ENCODE measurements at places on chromosomes 1 and 21. TPM values are rescaled to one million over a fixed set of nuclear protein-coding genes. Genes with fewer than 3 reads are reported as not detected.

DNA sequence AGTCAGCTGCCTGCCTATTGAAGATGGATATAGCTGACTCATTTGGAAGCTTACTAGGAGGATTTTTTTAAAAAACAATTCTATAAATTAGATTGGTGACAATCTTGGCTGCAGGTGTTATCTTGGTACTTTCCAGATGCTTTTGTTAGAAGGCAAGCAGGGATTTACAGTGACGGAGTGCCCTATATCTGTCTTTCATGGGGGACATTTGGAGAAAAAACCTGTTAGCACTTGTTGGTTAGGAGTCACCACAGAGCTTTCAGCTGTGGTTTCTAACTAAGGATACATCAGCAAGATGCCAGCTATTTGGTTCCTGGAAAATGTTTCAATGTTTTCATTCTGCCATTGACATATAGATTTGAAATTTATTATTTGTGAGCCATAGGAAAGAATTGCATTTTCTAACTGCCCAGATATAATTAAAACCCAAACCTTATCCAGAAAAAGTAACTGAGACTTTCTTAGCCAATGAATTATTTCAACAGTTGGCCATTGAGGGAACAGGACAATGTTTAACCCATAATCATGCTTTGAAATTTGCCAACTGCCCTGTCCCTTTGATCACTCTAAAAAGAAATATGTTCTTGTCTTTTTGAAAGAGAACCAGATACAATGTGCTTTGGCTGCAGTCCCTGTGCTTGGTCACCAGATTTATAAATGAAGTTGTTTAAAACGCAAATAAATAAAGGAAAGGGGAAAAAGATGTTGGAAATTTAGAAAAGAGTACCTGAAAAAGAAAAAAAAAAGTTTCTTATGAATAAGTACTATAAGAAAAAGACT lies 761.0 kb upstream of the CXADR start:
- DNase-seq, result no peak

DNA sequence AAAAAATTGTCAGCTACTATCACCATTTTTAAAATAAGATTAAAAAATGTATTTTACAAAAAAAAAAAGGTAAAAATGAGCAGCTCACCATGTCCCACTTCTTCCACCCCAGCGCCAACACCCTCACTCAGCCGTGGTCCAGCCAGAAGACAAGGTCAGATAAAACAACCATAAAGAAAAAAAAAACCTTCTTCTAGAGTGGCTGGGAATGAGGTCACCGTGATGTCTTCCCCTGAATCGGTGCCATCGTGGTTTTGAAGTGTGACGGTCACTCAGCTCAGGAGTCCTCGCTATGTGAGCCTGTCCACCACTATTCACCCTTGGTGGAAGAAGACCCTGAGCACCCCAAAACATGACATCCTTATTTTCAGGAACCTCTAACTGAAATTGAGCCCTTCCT lies 38.1 kb downstream of the B3GALT5 start:
- DNase-seq, result no peak

DNA sequence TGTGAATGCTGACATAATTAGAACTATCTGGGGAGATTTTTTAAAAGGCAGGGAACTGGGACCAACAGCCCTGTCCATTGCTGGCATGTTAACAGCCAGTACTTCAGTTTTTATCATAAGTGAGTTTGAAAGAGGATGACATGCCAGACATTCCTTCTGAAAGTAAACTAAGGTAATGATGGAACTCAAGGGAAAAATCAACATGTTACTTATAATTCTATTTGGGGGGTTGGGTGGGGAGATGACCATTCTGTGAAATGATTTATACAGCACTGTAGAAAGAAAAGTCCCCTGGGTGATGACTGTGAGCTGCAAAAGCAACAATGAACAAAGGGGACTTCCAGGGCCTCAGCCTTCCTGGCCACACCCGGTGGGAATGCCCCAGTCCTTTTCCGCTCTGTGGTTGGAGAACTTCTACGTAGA lies 5.4 kb upstream of the LAMC2 start:
- no peak for DNase-seq

DNA sequence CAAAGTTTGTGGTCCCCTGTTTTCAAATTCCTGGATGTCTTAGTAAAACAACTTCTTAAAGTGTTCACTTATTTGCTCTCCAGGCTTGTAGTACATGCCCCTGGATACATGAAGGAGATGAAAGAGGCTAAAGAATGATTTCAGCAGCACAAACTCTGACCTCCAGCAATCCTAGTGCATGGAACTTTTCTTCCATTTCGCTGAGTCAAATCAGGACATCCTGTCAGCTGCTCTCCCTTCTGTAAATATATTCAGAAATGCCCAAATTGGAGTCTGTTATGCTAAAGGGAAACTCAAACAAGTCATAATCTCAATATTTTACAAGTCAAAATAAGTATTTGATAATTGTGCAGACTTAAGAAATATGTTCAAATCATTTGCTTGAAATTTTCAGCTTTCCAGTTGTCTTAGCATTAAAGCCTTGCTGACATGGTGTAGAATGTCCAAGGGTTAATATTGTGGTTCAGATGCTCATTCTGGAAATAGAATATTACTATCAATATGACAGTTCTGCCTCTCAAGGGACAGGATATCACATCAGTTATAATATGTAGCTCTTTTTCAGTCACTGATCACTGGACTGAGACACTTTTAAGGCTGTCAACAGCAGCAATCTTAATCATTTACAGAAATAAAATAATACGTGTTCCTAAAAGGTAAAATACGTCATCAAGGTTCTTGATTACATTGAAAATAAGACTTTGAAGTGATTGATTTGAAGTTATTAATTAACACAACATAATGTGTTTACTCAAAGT lies 1157.3 kb downstream of the PLA2G4A start:
- DNase-seq, result no peak

Gene MED8
- total RNA-seq, result 52.2 TPM

DNA sequence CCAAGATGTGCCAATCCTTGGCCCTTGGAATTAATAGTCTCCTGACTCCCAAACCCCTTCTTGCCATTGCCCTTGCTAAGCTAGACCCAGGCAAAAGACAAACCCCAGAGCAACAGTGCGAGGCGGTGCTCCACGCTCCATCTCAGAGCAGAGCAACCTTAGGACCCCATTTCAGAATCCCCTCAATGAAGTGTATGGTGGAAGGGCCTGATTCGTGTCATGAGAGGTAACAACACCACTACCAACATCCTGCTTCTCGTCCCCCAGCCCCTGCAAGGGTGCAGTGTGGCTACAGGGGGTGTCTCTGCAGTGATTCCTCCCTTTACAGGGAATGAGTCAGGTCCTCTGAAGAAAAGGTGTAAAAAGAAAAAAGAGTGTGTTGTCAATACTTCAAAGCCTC lies 103.9 kb upstream of the IRF2BP2 start:
- no peak for DNase-seq

- no peak for DNase-seq
Measured at GRCh38 chr1:51936531-51936930, 54.0 kb downstream of the RAB3B start.

All from stomach (tissue), 19 donors.